ENCODE measurements at places on chromosomes 4 and X. TPM values are rescaled to one million over a fixed set of nuclear protein-coding genes. Genes with fewer than 3 reads are reported as not detected.
A peak's percentile ranks its signal among the peaks of the same experiment; 100 is the strongest.

DNA sequence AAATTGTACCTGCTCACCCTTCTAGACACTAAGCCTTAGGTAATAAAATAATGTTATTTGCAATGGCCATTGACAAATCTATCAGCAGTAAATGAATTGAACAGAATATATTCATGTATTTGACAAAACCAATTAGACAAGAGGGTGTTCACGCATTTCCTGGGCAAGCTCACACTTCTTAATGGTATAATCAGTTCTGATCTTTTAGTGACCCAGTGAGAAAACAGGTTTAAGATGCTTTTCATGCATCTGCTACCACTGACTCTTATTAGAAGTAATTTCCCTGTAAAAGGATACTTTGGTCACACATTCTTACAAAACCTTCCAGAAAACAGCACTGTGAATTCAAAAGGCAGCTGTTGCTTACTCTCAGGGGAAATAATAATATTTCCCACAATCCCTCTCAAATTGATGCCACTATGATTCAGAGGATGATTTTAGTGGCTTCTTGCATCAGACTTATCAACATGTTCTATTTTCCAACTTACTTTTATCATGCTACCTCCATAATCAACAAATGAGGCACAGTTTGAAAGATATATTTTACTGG is 313.9 kb upstream of the NWD2 start:
- no peak for DNase-seq

GRCh38 chr4:108031427-108032083 is 41.9 kb downstream of the HADH start:
- no peak for DNase-seq

- no peak for DNase-seq
These were observed 1.4 kb downstream of the AR start for GRCh38 chrX:67545036-67545821.

DNA sequence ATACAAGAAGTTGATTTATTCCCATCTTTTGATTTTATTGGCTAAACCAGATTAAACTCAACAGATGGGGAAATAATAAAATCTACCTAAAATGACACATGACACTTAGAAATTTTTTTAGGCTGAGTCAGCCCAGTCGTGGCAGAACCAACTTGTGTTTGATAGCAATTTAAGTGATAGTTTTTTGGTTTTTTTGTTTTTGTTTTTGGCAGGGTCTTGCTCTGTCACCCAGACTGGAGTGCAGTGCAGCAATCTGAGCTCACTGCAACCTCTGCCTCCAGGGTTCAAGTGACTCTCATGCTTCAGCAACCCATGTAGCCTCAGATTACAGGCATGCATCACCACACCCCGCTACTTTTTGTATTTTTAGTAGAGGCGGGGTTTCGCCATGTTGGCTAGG is 370.3 kb upstream of the NOCT start:
- no peak for DNase-seq

- no peak for DNase-seq
These were observed 211.5 kb downstream of the CHRDL1 start for GRCh38 chrX:110584083-110584482.

GRCh38 chr4:147244786-147245185 is 236.1 kb upstream of the EDNRA start:
- DNase-seq, result no peak

GRCh38 chrX:67094061-67094460 is 449.8 kb upstream of the AR start:
- DNase-seq, result no peak

DNA sequence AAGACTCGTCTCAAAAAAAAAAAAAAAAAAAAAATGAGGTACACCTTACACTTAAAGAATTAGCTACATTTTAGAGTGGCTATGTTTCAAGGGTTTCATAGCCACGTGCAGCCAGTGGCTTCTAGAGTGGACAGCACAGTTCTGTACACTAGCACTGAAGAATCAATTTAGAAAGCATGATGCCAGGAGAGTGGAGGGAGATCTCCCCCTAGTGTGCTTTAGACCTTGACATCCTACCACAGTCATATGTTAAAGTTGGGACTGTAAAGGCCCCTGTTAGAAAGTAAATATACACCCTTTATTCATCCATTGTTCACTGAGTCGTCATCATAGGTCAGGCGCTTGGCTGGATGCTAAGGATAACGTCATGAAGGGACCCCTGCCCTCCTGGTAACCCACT is 179.4 kb downstream of the QDPR start:
- no peak for DNase-seq

- DNase-seq, result no peak
These were observed 81.2 kb upstream of the PRSS48 start for GRCh38 chr4:151195801-151196200.

DNA sequence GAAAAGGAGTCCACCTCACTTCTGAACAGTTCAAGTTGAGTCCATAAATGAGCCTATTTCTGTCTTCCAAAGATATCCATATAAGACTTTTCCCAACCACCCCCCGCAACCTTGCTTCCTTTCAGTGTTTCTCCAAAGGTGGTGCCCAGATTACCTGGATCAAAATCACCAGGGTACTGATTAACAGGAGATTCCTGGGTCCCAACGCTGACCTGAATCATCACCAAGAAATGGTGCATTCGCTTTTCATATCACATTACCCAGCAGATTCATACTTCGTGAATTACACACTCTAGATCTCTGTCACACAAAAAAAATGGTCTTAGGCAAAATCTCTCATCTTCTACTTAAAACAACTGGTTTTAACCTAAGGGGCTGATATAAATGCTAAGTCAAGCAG is 2.1 kb upstream of the GALNT7 start:
- no peak for DNase-seq

DNA sequence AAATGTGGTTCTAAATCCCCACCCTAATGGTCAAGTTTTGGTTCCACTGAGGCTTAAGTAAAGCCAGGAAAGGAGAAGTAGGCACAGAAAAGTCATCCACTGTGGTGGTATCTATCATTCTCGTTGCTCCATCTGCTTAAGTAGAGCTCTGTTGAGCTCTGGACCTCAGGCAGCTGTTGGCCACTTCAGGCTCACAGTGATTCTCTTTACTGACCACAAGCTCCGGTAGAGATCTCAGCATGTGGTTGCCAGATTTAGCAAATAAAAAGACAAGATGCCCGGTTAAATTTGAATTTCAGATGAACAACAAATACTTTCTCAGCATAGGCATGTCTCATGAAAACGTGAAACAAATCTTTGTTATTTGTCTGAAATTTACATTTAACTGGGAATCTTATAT is 132.3 kb upstream of the PTCHD1 start:
- no peak for DNase-seq

GRCh38 chr4:2698504-2698903 is 57.6 kb downstream of the TNIP2 start:
- no peak for DNase-seq

DNA sequence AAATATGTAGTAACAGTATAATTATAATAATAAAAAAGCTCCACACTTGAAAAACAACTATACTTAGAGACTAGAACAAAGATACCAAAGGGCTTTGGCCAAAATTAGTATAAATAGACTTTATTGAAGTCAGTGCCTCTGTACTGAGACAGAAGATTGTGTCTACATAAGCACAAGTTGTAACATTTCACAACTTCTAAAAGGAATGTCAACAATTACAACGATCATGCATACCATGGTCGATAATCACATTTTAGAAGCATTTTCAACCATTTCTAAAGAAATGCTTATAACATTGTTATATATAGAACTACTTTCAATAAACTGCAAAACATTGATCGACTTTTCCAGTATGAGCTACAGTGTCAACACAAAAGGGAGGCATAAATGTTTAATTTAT is 57.0 kb downstream of the DHX15 start:
- DNase-seq, result no peak

DNA sequence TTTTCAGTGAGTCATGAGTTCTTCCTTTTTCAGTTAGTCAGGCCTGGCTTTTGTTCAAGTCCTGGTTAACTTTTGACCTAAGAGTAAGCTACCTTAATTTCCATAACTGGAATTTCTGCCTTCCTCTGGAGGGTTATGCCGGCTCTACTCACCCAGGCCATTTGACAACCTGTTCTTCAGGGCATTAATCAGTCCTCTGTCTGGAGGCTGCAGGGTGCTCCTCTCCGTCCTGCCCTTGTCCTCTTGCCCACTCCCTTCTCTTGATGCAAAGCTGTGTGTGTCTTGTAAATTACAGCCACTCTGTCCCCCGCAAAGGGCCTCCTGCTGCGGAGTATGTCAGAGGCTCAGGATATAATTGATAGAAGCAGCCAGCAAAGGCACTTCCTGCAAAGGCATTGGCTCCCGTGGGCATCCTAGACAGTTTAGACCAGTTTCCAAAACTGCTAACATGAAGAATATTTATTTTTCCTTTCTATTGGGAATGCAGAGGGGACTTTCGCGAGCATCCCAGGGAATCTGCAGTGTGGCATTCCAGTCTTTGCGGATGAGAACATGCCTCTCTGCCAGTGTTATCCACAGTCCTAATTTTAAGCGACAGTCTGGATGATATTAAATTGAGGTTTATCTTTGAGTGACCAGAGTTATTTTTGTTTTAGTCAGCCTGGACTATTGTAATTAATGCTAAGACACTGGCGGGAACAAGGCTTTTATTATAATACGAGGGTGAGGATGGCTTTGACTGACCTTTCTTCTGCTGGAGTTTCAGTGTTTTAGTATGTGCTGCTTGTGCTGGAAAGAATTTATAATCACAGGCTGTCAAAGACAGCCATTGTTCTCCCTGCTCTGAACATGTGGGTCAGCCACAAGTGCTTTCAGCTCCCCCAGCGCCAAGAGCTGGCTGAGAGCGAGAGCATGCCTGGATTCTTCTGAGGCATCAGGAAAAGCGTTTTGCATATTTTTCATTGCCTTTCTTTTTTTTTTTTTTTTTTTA is 74.2 kb downstream of the LIMCH1 start:
- peak; percentile 62 for DNase-seq

- no peak for DNase-seq
These were observed 474.8 kb downstream of the PDGFC start for GRCh38 chr4:156496797-156497196.

Gene THAP9
- total RNA-seq, result 3.5 TPM

Gene SLITRK4
- total RNA-seq, result 0.07 TPM

Gene GYPE
- 0.32 TPM for total RNA-seq

Gene ZNF630
- 2.8 TPM for total RNA-seq

Gene EDA2R
- total RNA-seq, result 2.5 TPM

Gene ABCG2
- 7.5 TPM for total RNA-seq

Gene MYOZ2
- 0.08 TPM for total RNA-seq

Gene ETDB
- total RNA-seq, result not detected

Gene BMPR1B
- total RNA-seq, result 0.10 TPM
